ENCODE measurements at places on chromosomes 7 and 10.

DNA sequence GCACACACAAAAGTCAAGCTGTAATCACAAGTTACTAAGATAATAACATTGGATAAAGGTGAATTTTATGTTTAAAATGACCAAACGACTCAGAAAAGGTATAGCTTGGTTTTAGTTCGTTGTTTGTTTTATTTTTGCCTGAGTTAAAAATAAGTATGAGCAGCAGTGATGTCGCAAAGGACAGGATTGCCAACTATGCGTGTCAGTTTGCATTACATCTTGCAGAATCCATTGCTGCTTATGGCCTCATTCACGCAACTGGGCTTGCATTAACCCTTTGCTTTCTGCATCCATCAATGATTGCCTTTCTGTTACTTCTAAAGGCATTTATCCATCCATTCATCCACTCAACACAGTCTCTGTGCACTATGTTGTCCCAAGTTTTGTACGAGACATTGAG lies 389.6 kb downstream of the DPP6 start:
- no peak for DNase-seq

- no peak for DNase-seq
These were observed 566 bp downstream of the MAD1L1 start for GRCh38 chr7:2231992-2232765.

DNA sequence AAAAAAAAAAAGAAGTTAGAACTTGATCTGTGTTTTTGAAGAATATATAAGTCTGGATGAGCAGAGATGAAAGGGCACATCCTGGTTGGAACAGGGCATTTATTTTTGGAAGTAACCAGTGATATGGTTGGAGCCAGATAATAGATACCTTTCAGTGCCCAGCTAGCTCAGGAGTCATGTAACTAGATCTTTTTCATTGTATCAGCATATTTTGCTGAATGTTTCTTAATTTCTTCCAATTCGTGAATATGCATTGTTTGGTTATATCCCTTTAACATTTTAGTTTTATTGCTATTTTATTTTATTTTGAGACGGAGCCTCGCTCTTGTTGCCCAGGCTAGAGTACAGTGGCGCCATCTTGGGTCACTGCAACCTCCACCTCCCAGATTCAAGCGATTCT lies 81.8 kb downstream of the LCOR start:
- DNase-seq: no peak

DNA sequence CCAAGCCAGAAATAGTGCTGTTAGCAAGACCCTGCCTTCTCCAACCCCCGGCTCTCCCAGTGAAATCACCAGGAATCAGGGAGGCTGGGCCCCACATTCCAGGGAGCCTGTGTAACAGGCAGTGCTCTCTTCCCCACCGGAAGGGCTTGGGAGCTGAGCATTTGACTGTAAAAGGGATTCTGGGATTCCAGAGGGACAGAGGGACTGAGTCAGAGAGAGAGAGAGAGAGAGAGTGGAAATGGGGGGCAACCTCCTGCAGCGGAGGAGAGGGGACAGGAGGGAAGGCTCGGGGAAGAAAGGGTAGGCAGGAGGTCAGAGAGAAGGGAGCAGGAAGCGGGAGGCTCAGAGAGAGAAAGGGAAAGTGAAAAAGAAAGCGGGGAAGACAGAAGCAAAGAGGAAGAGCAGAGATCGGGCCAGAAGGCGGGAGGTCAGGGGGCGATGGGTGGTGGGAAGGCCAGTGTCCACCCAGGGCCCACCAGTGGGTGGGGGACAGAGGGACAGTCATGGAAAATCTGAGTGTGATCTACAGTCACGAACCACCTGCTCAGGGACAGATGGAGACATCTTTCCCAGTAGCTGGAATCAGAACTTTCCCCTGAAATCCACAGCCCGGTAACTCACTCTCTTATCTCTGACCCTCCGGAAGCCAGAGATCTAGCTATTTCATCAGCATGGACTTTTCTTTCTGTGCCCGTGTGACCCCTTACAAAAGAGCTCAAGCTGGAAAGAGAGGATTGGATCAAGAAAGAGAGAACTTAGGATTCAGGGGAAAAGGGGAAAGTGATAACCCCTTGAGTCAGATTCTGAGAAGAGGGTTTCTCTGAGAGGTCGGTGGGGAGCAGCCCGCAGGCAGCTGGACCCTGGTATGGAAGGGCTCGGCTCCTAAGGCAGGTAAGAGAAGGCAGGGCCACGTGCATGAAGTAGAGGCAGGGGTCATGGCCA lies 4.6 kb upstream of the SERPINE1 start:
- DNase-seq: no peak

DNA sequence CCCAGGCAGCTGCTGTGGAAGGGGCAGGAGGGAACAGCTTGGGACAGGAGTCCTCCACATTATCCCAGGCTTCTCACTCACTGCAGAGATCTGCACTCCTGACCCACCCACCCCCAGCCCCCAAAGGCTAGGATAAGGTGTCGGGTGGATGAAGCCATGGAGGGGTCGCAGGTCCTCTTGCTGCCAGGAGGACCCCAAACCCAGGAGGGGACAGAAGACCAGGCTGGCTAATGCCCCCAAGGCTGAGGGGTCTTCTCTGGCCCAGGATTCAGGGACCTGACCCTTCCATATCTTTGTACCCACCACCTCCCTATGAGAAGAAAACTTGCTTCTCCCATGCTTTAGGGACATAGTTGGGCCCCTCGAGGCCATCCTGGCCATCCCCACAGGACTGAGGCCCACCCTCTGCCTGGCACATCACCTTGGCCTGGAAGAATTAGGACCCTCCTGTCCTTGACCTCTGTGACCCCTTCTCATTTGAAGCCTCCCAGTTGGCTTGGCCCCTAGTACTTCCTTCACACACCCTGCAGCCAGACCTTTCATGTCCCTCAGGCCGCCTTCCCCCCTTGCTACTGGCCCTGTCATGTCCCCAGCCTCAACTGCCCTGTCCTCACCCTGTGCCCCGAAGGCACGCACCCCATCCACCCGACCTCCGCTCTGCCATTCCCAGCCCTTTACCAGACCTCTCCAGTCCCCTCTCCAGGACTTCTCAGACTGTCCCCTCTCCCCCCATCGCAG lies 21.6 kb downstream of the KCNH2 start:
- DNase-seq: no peak

- DNase-seq: no peak
These were observed 110.2 kb downstream of the GFRA1 start for GRCh38 chr10:116162851-116163250.
